ENCODE measurements at places on chromosomes 7 and 10.

- no peak for DNase-seq
Observed at GRCh38 chr7:26136831-26137230, 15.2 kb upstream of the NFE2L3 start.

- DNase-seq: no peak
Observed at GRCh38 chr10:120530699-120531098, 73.7 kb downstream of the PLPP4 start.

DNA sequence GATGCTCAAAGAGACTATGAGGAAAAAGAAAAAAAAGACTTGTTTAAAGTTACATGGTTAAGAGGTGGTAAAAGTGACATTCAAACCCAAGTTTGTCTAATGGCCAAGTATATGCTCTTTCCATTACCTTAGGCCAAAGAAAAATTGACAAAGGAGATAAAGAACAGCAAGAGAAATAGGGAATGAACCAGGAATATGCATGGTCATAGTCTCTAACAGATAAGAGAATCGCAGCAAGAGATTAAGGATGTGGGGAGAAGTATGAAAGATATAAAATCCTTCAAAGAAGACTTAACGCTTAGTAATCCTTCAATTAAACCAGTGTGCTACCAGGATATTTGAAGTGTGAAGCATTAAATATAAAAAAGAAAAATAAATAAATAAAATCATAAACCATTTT lies 23.2 kb upstream of the LRRN3 start:
- no peak for DNase-seq

DNA sequence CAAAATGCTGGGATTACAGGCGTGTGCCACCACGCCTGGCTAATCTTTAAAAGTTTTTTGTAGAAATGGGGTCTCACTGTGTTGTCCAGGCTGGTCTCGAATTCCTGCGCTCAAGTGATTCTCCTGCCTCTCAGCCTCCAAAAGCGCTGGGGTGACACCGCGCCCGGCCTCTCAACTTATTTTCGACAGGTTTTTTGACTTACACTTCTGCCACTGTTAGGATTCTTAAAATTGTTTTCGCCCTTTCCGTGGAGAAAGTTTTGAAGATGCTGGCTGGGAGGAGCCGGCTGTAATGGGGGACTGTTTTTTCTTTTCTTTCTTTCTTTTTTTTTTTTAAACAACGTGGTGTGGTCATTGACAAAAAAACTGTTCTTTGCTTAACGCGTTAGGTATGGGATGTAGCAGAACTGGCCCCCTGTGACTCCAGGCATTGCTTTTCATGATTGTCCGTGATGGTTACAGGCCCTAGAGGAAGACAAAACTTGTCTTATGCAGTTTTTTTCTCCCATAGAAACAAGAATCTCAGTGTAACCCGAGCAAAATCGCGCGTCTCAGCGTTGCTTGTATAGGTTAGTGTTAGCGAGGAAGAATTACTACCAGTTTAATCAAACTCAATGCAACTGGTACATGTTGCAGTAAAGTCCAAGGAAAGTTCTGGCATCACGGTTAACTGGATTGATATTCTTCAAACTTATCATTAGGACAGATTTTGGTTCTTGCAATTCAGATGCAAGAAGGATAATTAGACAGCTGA lies 72.2 kb downstream of the DAGLB start:
- DNase-seq: no peak

- DNase-seq: no peak
Observed at GRCh38 chr7:66696774-66697191, 43.8 kb upstream of the RABGEF1 start.

GRCh38 chr7:140512317-140513000 lies 33.2 kb upstream of the MKRN1 start:
- DNase-seq: no peak

DNA sequence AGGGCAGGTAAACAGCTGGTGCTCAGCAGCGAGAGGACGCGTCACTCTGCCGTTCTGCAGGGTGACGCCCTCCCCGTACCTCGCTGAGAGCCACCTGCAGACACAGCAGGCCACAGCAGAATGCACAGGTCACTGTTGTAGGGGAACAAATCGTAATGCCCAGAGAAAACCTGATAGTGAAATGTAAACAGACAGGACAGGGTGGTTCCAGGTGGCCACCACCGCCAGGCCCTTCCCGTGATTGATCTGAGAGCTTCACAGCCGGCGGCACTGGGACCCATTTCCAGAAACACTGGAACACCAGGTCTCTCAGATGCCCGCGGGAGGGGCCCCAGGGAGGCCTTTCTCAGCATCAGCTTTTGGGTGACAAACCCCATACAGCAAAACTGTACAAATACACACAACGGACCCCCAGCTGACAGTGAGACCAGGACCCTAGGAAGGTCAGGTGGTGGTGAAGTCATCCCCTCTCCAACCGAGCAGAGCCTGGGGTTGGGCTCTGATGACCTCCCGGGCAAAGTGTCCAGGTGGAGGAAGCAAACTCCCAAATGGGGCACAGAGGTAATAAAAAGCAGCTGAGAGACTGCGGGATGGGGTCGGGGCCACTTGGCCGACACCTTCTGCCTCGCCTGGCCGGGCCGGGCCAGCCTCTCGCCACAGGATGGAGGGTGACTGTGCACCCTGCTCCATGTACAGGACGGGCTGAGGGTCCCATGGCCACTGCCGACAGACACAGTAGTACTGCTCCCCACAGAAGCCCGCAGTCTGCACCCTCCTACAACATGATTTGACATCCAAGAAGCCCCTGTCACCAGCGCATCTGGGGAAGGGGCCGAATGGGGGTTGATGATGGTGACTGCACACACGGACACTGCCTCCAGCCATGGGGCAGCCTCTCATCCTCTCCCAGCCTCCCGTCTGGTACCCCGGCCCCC lies 4.6 kb downstream of the BHLHA15 start:
- DNase-seq: no peak

DNA sequence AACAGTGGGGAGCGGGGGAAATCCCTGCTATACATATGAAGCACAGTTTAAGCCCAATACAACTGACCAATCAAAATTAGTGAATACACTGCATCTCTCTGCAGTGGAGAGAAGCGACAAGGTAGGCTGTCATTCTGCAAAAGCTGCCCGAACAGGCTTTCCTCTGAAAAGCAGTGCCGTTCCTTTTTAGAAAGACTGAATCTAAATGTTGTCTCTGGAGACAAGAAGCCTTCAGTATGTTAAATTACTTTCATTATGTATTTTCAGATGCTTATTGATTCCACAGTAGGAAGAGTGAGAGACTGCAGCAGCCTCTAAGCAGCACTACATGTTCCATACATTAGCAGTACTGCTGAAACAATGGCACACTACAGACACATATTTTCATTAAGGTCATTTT lies at the start of gene GPR22:
Gene GPR22 (plus strand): TSS at position 129 of the 400 bp plus-strand sequence. CDS start 4,004 bp downstream, outside the sequence.
- DNase-seq: no peak

GRCh38 chr7:96182424-96183158 lies 139.3 kb downstream of the SLC25A13 start:
- DNase-seq: no peak

GRCh38 chr10:30155401-30155800 lies 96.0 kb upstream of the JCAD start:
- no peak for DNase-seq

- DNase-seq: no peak
Observed at GRCh38 chr10:126904818-126905701, at the start of gene DOCK1. Gene DOCK1, plus strand, starts transcription at chr10:126905428. Its CDS starts 90 bp downstream, at chr10:126905518.

GRCh38 chr10:20354166-20354565 lies 537.9 kb downstream of the PLXDC2 start:
- no peak for DNase-seq

DNA sequence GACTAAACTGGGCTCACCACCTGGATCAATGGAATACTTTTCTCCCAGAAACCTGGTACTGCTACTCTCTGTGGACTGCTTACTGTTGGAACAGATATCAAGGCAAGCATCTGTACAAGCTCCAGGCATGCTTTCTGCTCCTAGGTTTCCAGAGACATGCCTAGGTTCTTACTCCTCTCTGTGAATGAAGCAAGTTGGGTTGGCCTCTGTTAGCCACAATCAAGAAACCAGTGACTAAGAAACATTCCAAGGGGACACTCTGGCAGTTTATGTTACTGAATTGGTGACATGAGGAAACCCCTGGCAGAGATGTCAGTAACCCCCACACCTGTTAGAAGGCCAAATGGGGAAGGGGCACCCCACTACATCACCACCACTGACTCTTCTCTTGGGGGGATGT lies 121.9 kb downstream of the GFRA1 start:
- DNase-seq: no peak

DNA sequence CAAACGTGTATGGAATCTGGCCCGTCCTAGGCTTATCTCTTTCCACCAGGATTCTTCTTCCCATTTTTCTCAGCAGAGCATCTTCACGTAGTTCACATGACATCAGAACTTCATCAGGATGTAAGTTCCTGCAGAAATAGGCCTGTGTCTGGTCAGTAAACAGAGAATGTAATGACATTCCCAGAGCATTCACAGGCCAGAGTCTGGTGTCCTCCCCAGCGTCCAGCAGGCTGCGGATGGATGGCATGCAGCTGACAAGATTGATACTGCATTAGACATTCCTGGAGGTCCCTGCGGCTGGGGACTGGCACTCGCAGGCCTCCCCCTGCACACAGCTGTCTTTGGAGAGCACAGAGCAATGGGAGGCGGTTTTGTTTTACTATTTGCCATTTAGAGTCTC lies 28.7 kb downstream of the MGMT start:
- no peak for DNase-seq

DNA sequence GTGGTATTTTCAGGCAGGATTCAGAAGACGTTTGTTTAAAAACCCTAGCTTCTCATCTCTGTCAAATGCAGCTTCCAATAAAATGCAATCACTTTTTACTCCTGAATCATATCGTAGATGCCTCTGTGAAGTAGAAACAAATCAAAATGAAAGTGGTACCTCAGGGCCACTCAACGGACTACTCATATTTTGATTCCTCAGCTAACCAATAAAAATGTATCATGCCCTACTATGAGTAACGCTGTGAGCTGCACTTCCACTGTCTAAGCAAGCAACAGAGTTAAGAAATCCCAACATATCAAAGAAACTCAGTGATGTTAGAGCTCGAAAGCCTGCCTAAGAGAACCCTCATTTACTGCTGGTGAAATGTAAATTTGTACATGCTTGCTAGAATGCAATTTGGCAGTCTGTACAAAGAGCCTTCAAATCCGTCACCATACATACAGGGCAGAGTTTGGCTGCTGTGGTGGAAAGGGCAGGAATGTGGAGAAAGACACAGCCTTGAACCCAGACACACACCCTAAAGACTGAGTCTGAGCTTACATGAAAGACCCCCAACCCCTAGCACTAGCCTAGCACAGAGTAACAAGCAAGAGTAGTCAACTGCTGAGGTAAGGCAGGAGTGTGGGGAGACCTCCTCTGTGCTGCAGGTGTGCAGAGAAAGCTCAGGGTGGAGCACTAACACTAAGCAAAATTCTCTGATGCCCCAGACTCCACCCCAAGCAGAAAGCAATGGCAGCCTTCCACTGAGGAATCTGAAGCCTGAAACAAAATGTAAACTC lies 151.5 kb downstream of the ANK3 start:
- no peak for DNase-seq

GRCh38 chr10:55476129-55476528 lies 675.1 kb upstream of the PCDH15 start:
- DNase-seq: no peak

GRCh38 chr7:110386913-110387312 lies 704.0 kb upstream of the LRRN3 start:
- no peak for DNase-seq

DNA sequence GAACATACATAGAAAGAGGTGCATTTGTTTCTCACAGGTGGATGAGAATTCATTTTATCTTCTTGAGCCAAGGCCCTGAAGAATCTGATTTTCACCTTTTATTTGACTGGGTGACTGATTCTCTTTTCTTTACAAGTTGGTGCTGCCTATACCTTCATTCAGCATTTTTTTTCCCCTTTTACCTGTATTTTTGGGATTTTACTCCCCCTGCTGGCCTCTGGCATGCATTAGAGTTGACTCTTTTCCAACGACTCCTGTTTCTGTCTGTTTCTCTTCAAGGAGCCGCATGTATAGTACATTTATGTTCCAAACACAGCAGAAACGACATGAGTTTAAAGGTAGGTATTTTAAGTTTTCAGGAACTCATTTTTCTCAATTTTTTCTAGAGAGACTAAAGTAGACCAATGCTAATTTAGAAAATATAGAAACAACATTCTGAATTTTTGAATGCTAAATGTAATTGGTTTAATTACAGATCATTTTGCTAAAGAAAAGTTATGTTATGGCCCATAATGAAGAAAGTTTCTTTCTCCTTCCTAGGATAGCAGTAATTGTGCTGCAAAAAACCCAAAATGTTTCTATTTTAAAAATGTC lies 149.8 kb upstream of the HDAC9 start:
- no peak for DNase-seq

DNA sequence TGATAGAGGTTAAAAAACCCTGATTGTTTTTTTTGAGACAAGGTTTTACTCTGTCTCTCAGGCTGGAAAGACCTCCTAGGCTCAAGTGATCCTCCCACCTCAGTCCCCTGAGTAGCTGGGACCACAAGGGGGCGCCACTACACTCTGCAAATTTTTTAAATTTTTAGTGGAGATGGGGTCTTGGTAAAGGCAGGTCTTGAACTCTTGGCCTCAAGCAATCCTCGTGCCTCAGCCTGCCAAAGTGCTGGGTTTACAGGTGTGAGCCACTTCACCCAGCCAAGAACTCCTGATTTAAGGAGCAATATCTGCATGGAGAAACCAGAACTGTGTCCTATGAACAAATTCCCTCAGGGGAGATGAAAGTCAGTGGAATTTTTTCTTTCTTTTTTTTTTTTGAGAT lies 7.3 kb upstream of the KLHDC10 start:
- no peak for DNase-seq

DNA sequence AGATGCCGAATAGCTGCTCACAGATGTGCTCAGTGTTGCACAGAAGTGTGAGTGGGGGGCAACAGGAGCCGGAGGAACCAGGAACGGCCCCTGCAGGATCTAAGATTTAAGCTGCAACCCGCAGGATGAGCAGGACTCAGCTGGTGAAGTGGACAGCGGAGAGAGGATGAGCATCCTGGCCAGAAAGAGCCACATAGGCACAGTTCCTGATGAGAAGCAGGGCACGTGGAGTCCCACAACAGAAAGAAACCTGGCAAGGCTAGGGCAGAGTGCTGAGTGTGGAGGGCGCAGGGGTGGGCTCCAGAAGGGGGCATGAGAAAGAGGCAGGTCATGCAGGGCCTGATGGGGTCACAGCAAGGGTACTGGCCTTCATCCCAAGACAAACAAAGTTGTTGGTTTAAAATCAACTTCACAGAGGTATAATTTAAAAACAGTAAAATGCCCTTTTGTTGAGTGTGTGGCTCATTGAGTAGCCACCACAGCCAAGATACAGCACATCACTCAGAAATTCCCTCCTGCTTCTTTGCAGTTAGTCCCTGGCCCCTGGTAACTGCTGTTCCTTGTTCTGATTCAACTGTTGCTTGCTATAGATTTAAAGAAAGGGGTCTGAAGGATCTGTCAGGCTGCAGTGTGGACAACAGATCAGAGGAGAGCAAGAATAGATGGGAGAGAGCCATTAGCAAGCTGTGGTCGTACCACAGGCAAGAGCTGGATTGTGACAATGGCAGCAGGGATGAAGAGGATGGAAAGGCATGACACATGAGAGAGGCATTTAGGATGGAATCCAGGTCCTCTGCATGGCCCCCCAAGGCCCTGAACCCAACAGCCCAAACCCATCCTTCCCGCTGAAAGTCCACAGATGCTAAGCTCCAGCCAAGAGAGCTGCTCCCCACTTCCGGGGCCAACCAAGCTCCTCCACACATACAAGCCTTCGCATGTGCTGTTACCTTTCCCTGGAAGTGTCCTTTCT lies 53.1 kb upstream of the OSBPL3 start:
- DNase-seq: no peak
